ENCODE measurements at places on chromosomes 1 and 21.

DNA sequence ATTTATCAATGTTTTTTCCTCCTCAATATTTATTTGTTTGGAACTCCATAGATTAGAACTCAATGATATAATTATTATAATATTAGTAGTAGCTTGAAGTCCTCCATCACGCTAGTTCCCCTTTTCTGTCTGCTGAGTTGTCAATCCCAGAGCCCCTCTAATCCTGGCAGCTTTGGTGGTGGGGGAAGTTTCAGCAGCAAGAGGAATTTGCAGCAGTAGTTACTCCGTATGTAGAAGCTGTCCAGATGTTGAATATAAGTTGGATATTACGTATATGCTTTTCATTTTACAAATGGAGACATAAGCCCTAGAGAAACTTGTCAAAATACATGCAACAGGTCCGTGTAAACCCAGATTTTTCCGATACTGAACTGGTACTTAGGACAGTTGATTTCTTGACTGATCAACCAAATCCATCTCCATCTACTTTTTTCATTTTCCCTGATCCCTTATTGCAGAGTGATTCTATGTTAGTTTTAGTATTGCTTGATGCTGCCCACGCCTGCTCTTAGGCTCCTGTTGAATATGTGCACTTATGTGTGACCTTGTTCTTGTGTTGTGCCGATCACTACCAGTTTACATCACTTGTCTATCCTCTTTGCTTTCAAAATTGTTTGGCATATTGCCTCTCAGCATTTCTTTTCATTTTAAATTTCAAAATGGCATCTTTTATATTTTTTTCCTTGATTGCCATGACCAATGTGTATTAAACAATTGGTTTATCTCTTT is 28.1 kb downstream of the SMAP2 start:
- DNase-seq: no peak

GRCh38 chr1:113786069-113786468 is 26.2 kb downstream of the RSBN1 start:
- DNase-seq: no peak

GRCh38 chr1:228964178-228965089 is 229.2 kb downstream of the RHOU start:
- DNase-seq: no peak

GRCh38 chr1:20442920-20443625 is 42.9 kb downstream of the CAMK2N1 start:
- no peak for DNase-seq

DNA sequence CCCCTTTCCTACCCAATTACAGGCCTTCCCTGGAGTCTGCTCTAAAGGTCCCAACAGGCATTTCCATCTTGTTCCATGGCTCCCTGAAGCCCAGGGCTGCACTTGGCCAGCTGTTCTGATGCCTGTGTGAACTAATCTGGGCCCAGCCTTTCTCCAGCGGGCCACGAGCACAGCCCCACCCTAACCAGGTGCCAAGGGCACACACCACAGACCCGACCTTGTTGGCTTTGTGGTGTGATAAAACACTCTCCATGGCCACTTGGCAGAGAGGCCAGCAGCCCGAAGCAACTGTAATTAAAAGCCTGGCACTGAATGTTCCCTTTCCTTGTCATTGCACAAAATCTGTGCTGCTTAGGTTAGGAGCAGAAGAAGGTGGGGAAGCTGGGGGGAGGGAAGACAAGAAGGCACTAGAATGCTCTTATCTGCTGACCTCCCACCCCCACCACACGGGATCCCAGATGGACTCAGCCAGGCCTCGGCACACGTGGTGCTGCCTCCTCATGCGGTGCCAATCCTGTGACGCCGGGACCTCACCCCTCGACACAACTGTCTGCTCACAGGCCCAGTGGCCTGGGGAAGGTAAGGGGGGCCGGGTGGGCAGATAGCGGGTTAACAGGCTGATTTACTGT is 9.9 kb downstream of the HCRTR1 start:
- no peak for DNase-seq

DNA sequence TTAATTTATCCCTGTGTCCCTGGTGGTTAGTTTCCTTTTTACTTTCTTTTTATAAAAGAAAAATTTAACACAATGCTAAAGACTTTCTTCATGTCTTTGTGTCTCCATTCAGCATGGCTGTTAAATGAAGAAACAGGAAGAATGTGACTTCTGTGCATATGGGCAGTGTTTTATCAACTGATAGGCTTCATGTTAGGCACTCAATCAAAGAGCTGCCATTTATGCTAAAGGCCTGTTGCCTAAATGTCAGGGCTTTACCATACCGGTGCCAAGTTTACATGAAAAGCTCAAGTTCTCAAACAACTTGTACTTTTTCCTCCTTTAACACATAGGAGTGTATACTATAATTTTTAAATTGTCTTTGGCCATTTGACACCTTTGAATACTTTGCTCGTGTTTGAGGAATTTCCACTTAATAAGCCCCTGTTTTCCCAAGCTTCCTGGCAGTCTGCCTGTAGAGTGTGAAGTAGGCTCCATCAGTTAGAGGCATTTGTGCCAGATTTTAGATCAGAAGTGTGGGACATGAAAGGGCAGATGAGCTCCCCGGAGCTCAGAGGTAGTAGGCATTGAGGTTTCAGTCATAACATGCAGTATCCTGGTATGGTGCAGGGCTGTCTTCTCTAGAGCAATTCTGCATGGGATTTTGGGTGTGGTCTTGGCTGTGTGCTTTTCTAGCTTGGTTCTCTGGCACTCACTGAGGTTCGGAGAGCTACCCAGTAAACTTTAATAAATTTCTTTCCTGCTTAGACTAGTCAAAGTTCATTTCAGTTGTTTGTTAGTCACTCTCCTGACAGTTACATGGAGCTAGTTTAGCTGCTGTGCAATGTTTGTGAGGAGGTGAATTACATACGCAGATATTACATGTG is 119.0 kb downstream of the LEPR start:
- DNase-seq: no peak

DNA sequence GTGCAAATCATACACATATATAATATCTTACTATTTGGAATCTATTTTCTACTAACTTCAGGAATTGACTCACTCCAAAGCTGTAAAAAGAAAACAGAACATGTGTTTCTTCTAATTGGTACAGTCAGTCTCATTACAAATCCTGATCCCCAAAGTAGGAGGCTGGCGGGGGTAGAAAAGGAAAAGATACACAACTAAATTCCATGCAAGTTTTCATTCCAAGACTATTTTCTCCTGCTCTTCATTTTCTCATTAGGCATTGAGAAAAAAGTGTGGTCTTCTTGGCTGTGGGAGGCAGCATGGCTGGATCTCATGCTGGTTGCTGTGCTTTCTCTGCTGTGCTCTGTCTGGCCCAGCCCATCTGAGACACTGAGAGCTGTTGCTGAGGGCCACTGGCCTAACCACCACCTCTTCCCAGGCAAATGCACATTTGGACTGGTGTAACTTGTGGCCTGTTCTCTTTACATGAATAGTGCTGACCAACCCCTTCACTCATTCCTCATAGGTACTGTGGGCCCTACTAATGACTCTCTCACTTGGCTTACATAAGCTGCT is 1107.5 kb upstream of the B3GALT2 start:
- no peak for DNase-seq
